ENCODE measurements at places on chromosomes 12 and 14.

GRCh38 chr12:112381406-112381882 is 787 bp downstream of the HECTD4 start:
- no peak for DNase-seq

DNA sequence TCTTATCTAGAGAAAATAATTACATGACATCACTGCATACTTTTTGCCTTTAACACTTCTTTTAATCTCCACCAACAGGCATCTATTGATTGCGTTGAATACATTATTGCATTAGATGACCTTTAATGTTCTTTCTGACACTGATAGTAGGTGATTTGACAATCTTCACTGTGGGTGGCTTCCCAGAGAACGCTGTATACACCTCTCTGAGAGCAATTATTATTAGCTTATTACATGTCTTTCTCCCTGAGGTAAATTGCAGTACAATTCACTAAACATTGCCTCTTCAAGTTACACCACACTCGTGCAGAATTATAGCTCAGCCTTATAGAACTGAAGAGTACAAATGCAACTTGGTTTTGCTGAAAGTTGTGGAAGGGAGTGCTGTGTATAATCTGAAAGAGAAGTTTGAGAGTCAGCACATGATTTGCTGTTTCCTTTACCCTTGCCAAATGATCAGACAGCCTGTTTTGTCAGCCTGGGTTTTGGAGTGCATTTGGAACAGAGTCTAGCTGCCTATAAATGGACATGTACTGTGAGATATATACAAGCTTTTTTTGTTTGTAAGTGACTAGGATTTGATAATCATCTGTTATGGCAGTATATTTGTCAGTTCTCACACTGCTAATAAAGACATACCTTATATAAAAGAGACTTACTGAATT is 369.2 kb downstream of the CCER1 start:
- DNase-seq, result no peak

DNA sequence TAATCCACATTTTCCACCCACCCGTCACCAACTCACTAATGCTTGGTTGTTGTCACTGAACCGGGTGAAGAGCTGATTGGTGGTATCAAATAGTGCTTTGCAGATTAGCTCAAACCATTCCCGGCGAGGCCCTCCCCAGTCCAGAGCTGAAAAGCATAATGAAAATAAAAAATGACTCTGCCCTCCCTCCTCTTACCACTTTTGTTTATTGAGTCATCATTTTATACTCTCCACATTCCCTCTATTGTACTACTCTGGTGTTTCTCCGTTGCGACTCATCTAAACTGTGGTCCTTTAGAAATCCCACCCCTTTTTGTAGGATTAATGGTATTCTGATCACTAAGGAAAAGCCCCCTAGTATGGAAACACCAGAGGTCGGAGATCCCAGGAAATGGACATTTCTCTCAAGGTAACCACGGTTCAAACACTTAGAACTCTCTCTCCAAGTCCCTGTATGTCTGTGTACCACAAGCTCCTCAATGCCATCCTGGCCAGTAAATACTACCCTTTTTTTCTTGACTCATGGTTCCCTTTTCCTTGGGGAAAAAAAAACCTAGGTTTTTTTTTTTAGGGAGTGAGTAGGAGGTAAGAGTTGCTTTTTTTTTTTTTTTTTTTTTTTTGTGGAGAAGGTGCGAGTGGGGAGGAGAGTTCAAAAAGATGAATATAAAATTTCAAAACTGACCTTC is 42.0 kb downstream of the AREL1 start:
- DNase-seq, result no peak

- no peak for DNase-seq
Observed at GRCh38 chr12:103994235-103994634, 28.6 kb downstream of the TDG start.

GRCh38 chr12:43896496-43896895 is 60.6 kb downstream of the TMEM117 start:
- DNase-seq, result no peak

- DNase-seq, result no peak
Observed at GRCh38 chr12:49794811-49795653, 33.2 kb downstream of the NCKAP5L start.

- DNase-seq, result no peak
Observed at GRCh38 chr12:38144049-38144448, 172.5 kb upstream of the ALG10B start.

- no peak for DNase-seq
Observed at GRCh38 chr12:128137140-128137539, 129.8 kb upstream of the TMEM132C start.

- no peak for DNase-seq
Observed at GRCh38 chr14:25557466-25557865, 507.5 kb upstream of the STXBP6 start.

DNA sequence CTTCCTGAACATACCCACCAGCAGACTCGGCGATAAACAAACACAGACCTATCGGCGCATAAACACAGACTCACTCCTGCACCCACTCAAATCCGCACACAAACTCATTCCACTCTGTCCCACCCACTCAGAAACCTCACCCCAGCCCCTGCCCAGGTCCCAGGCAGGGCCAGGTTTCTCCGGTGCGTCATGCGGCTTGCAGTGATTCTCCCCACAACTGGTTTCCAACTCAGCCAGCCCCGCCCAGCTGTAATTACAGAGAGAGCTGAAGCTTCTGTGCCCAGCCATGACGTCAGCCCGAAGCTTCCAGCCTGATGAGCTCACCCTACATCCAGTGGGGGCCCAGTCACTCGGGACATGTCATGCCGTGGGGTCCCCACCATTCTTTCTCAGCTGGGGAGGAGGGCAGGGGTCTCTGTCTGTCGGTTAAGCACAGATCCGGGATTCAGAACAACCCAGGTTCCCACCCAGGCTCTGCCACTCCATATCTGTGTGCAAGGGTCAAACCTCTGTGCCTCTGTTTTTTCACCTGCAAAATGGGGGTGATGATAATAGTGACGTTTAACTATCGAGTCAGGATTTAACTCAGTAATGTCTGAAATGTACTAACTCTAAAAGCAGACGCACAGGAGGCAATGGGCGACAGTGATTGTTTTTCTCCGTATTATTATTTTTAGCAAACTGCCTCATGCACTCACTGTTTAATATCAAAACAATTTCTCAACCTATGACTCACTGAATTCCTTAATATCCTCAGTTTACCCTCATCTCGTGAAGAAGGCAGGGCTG is 2.3 kb upstream of the HSPB8 start:
- DNase-seq, result peak; percentile 33

DNA sequence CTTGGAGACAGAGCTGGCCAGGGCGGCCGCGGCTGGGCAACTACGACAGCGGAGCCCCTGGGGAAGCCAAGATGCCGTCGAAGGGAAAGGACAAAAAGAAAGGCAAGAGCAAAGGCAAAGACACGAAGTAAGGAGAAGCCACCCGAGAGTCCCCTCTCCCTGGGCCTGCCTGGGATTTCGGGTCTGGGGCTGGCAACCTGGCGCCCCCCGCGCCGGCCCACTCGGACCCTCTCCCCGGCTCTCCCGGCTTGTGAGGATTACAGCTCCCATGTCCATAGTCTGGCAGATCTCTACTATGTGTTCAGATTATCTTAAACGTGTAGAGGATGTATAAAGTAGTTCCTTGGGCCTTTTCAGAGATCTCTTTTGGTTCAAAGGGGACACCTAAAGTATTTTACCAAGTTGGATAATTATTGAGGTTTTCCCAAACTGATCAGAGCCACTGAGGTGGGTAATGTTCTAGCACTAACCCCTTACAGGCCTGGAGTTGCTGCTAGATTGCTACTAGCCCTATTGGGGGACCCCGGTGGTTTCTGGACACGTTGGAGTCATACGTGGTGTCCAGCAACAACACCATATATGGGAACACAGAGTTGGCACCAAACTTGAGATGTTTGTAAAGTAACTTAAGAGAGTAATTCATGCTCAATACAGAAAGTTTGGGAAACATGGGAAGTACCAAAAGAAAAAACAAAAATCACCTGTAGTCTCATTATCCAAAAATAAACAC is 424 bp downstream of the BBOF1 start:
- no peak for DNase-seq

DNA sequence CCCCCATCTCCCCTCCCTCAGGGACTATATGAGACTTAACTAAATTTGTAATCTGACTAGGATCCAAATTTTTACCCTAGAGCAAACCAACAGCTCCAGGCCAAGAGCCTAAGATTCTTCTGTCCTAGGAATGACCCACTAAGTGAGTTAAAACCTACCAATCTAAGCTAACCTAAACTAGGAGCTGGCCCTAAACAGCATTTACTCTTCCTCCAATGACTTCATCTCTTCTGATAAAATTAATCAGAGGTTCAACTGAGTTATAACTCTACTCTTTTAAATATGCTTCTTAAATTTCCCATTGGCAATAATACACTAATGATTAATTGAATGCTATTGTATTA is 39.9 kb upstream of the TMPO start:
- DNase-seq, result no peak

DNA sequence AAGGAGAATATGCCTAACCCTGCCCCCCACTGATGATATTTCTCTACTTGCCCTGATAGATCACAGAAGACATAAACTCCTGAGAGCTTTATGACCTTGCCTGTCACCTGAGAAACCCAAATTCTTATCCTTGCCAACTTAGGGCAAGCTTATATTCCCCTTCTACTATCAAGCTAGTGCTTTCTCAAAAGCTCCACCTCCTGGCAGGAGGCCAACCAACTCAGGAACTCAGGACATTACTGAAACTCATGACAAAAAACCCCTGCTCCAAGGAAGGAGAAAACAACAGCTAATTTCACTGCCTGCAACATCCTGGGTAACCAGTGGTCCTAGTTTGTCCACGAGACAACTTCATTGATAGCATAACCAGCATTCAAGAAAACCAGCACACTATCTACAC is 60.9 kb upstream of the FSCB start:
- no peak for DNase-seq

GRCh38 chr14:21105095-21105494 is 4.2 kb downstream of the TMEM253 start:
- no peak for DNase-seq

DNA sequence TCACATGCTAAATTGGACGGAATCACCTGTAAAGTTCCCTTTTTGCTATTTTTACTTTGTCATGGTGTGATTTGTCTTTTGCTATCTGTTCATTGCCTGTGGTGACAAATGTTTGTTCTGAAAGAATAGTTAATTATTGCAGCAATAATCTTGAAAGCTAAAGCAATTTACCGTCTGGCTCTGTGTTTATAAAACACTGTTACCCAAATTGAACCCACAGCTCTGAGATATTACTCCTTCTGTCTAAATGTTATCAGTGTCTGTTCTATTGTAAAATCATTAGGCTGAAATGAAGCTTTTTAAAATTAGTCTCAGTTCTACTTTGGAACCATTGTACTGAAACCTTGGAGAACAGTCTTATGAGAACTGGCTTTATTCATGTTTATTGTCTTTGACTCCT is 42.5 kb downstream of the TMX1 start:
- DNase-seq, result no peak

DNA sequence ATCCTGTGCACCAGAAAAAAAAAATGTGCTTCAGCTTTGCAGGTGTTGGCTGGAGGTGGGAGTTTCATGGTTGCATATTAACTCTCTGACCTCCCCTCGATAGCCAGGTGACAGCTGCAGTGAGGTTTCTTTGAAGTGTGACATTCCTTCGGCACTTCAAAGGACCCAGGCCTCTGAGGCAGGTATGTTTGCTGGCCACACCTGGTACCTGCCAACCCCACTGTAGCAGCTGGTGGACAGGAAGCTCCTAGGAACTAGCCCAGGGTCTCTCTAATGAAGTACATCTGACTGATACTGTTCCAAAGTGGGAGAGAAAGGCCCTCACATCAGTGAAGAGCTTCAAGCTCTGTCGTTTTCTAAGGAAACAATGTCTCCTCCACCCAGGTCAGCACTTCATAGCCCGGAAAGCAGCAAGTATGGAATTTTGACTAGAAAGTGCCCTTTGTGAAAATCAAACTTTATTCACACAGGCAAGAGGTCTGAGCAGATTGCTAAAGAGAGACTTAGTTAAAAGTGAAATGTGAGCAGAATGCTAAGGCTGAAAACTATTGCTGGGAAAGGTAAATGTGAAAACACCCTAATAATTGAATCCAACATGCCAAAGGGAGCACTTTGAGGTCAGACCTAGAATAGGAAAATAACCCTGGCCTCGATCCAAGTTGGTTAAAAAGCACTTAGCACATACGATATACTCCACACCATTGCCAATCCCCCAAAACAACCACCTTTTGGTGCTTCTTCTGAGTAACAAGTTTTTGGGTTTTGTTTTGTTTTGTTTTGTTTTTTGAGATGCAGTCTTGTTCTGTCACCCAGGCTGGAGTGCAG is 71.3 kb downstream of the PHLDA1 start:
- peak; percentile 54 for DNase-seq

GRCh38 chr14:76759589-76759988 is 1.7 kb upstream of the VASH1 start:
- no peak for DNase-seq

GRCh38 chr14:33567731-33568130 is 383.1 kb downstream of the EGLN3 start:
- no peak for DNase-seq

- no peak for DNase-seq
Observed at GRCh38 chr12:89029961-89030360, 322.3 kb downstream of the DUSP6 start.

DNA sequence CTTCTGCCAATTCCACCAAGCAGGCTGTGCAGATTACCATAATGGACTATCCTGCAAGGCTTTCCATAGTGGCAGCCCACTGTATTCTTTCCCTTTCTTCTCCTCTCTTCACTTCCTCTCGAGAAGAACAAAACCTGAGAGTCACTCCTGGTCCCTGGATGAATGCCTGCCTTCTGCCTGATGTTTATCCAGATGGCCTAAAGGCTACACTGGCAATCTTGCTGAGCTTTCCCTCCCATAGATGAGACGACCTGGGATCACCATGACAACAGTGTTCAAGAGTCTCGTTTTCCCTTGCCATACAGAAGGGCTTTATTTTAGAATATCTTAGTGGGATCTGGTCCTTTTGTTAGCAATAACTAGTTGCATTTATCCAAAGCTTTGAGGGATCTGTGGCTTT is 142.3 kb downstream of the RTN1 start:
- DNase-seq, result no peak

GRCh38 chr14:56894591-56894991 is 84.3 kb upstream of the OTX2 start:
- no peak for DNase-seq

DNA sequence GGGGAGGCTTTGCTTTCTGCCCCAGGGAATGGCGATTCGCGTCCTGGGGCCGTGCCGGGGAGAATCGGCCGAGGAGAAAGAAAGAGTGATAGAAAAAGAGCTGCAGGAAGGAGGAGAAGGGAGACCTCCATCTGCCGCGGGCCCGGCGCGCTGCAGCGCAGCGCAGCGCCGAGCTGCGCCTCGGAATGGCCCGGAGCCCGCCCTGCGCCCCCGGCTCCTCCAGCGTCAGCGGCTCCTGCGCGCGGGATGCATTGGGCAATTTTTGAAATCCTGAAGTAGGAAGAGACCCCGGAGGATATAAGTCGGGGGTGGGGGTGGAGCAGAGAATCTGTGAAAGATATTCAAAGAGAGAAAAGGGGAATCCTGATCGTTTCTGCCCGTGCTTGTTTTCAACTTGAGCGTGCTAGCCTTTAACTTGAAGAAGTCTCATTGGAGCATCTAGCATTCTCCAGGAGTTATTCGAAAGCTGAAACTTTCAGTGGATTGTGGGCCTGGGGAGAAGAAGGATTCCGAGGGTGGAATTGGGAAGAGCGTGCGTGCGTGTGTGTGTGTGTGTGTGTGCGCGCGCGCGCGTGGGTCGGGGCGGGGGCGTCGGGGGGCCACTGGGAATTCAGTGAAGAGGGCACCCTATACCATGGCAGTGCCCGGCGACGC is 441 bp downstream of the PDE3A start:
- peak; percentile 38 for DNase-seq

- peak; percentile 57 for DNase-seq
Observed at GRCh38 chr14:63672417-63673180, 30.9 kb upstream of the WDR89 start.

GRCh38 chr12:76042147-76042546 is 10.6 kb upstream of the PHLDA1 start:
- DNase-seq, result no peak

- DNase-seq, result no peak
Observed at GRCh38 chr12:27257104-27257843, 13.2 kb downstream of the STK38L start.

All from right renal pelvis (tissue), 4 donors.